Stimulated activated CD4-positive, alpha-beta T cell treated with anti-CD3 and anti-CD28 coated beads, Interleukin-4, amount 100 ng/mL, for 1 hour (primary cell): ENCODE measurements at places on chromosomes 3 and 15.

GRCh38 chr3:66256806-66257205 lies 36.0 kb downstream of the SLC25A26 start:
- no peak for DNase-seq

- no peak for DNase-seq
Observed at GRCh38 chr3:128339491-128340012, 127.1 kb downstream of the DNAJB8 start.

DNA sequence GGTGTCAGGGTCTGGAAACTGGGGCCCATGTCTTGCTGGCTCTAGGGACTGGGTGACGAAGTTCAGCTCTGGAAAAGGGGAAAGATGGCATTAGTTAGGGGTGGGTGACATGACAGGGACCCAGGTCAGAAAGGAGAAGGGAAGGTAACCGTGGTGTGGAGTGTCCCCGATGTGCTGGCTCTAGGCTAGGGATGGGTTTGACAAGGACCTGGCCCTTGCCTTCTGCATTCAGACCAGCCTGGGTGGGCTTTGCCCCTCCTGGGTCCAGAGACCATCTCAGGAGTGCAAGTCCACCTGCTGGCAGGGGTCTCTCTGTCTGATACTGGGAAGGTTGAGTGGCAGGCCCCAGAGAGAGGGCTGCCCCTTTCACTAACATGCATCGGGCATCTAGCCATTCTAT lies 28.7 kb upstream of the ATP2B2 start:
- no peak for DNase-seq

GRCh38 chr15:43854801-43855200 lies 28.0 kb downstream of the WDR76 start:
- DNase-seq, result no peak

GRCh38 chr3:117355566-117355965 lies 646.0 kb downstream of the TUSC7 start:
- DNase-seq, result no peak

DNA sequence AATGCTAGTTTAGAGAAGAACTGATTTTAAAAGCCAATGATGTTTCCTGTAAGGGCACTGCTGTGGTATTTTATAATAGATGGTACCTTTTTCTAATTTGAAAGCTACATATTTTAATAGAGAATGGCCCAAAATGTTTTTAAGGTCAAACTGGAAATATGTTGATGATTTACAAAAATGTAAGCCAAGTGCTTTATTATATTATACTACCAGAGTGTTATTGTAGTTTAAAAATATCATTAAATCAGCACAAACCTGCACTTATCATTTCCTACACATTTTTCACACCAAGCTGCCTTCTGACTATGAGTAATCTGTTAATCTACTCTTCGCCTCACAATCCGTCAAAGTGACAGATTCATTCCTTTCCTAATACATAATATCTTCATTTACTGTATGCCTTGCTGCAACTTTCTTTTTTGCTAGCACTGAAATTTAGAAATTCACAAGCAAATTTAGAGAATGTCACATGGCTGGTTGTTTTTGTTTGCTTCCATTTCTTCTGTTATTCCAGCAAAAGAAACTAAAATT lies 126.4 kb upstream of the FAM3D start:
- no peak for DNase-seq

DNA sequence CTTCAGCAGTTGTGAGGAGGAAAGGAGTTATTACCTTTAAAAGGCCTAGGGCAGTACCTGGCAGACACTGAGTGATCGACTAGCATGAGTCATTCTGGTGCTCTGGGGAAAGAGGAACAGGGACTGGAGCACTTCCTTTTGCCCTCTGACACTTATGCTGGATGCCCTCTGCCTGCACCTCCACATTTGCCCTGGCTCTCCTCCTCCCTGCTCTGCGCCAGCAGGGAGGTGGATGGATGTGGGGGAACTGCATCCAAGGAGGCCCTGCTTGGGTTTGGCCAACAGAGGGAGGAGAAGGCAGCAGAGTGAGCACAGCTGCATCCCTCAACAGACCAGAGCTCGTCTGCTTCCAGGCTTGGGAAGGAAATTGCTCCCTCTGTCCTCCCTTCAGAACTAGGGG lies 75.0 kb downstream of the SEMA5B start:
- no peak for DNase-seq

GRCh38 chr3:112304611-112305010 lies 10.6 kb upstream of the SLC9C1 start:
- no peak for DNase-seq

GRCh38 chr3:85726241-85726640 lies 767.5 kb downstream of the CADM2 start:
- no peak for DNase-seq

DNA sequence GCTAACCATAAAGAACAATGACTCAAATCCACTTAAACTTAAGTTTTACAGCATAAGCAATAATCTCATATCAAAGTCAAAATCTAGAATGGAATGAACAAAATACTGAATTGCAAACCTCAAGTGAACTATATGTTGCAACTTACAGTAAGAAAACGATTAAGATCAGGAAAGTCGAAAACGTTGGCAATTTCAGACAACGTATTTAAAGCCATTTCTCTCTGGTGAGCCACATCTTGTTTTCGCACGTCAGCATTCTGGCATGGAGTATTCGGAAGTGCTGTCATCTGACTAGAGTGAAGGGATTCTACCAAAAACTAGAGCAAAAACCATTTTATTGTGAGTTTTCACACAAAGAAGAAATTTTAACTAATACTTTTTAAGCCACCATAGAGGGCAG lies 28.5 kb downstream of the ATR start:
- no peak for DNase-seq

GRCh38 chr3:4656626-4657328 lies 163.6 kb downstream of the ITPR1 start:
- DNase-seq, result no peak

- DNase-seq, result no peak
Observed at GRCh38 chr3:150184426-150185071, 213.9 kb upstream of the PFN2 start.

GRCh38 chr3:123186695-123187094 lies 15.0 kb upstream of the SEC22A start:
- DNase-seq, result no peak

GRCh38 chr15:68528626-68529290 lies 50.0 kb upstream of the CORO2B start:
- DNase-seq, result no peak

- DNase-seq, result no peak
Observed at GRCh38 chr15:61489571-61489970, 260.5 kb upstream of the RORA start.

- no peak for DNase-seq
Observed at GRCh38 chr3:179482857-179483256, 31.6 kb upstream of the GNB4 start.

DNA sequence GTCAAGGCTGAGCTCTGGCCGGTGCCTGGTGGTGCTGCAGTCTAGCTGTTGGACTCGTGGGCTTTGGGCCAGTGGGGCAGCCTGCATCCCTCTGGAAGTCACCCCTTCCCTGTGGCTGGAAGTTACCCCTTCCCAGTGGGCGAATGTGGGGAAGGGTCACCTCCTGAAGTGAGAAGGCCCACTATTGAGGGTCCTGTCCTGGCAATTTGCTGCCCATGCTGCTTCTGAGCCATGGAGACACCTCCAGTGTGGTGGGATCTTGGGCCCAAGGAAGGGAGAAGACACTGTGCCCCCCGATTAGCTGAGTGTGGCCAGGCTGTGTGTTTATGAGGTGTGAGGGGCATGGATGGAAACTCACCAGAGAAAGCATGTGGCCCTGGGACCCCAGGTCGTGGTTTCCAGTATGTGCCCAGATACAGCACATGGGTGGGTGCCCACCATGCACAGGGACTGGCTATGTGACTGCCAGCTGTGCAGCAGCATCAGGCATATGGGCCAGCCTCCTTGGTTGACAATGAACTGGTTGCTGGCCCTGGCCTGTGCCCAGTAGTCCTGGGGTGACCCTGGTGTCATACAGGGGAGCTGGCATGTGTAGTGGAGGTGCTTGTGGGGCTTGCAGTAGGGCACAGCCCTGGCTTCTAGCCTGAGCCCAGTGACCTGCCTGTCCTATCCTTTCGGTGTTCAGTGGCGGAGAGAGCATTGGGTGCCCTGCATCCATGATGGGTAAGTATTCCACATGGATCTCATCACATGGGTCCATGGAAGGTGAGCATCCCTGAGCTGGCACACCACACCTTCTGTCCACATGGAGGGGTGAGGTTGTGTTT lies 221.2 kb downstream of the SNRPN start:
- no peak for DNase-seq

DNA sequence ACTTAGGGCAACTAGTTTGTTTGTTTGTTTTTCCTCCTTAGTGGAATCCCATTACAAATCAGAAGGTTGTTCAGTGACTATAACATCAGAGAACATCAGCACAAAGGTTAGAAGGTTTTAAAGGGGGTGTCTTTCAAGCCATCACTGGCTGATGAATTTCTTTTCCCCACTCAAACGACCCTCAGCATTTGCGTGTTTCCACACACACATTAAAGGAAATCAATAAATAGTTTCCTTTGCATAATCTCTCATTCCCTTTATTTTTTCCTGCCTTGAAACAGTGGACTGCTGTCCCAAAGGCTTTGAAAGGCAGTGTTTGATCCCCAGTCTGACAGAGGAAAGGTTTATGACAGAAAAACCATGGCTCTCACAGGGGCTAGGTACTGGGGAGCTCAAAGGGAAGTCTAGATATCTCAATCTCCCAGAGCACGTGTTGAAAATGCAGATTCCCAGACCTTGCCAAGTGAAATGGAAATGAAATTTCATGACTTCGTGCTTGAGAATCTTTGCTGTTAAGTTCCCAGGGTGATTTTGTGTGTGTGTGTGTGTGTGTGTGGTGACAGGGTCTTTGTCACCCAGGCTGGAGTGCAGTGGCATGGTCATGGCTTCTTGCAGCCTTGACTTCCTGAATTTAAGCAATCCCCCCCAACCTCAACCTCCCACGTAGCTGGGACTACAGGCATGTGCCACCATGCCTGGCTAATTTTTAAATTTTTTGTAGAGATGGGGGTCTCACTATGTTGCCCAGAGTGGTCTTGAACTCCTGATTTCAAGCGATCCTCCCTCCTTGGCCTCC lies 2.2 kb upstream of the INTS14 start:
- DNase-seq, result no peak

DNA sequence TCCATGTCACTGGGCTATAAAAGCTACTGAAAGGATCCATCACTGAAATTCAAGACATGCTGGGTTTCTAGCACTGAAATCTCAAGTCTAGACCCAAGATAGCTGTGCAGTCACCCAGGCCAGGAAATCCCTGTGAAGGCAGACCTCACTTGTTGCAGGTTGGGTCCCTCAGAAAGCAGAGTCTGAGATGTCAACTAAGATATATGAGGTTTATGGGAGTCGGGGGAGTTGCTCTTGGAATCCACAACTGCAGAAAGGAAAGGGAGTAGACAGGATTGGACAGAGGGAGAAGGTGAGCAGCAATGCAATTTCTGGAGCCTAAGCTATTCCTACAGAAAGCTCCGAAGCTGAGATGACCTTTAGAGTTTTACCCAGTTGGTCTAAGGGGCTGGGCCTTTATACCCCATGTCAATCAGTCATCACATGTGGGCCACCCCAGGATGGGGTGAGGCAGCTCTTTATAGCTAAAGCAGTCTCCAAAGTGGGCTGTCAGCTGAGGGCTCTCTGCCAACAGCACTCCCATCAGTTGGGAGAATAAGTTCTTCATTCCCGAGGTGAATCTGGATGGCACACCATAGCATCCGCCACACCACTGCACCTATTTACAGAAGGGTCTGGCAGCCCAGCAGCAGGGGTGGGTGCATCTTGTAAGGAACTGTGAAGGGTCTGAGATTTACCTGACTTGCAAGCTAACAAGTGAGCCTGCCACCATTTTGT lies 52.3 kb upstream of the ACVR2B start:
- no peak for DNase-seq

DNA sequence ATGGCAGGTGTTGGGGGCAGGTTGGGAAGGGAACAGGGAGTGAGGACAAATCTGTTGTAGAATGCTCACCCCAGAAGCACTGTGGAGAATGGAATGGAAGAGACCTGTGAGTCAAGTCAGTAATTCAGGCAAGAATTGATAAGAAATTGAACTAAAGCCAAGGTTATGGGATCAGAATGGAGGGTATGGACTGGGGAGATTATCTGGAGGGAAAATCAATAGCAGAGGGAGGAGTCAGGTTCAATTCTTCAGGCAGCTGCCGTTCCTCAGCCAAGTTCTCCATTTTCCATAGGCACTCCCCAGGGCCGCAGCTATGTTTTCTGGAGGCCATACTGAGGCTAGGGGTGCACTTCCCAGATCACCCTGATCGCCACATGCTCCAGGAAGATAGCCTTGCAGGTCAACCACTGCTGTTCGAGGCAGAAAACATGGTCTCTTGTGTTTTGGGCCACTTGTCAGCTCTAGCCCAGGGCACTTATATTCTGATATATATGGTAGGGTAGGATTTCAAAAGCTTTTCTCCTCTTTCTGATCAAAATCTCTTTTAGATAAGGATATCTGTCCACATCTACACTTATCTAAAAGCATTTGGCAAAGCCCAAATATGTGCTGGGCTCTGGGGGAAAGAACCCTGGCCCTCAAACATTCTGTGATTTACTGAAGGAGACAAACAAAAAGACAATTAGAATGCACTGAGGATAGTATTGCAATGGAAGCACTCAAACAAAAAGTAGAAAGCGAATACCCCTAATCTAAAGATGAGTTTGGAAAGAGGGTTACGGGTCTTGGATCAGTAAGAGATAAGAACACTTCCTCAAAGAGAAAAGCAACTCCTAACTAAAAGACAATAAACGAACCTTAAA lies 92.3 kb downstream of the TMEM212 start:
- no peak for DNase-seq

DNA sequence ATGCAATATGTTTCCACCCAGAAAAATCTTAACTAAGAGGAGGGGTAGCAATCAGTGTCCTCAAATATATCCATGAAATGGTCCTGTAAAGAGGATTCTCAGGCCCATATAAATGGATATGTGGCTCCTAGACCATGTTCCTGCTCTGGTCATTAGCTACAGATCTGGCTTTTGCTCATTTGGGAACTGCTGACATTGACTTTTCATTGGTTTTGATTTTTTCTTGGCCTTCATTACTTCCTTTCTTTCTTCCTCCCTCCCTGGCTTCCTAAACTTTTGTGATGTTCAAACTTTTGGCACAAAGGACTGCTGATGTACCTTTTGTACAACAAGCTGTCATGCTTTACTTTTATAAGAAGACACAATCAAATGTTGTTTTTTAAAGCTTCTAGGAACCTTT lies 41.6 kb upstream of the SNRK start:
- no peak for DNase-seq

GRCh38 chr3:172595664-172596393 lies 72.6 kb upstream of the TNFSF10 start:
- no peak for DNase-seq

DNA sequence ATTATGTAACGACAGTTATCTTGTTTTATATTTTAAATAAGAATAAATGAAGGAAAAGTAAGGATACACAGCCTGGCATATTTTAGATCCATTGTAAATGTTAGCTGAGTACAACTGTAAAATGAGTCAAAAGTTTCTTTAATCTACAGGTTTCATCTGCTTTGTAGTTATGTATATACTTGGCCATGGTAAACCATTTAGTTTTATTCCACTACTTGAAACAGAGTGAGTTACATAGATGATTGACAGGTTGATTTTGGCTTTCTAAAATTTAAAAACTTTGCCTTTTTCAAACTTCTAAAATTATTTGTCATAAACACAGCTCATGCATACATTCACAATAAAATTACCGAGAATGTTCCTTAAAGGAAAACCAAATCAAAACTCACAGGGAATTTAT lies 371.2 kb downstream of the ROBO1 start:
- no peak for DNase-seq

GRCh38 chr15:94606286-94606685 lies 374.9 kb downstream of the MCTP2 start:
- no peak for DNase-seq

- DNase-seq, result no peak
Observed at GRCh38 chr3:17555525-17555924, 186.9 kb downstream of the TBC1D5 start.
